Stimulated activated CD4-positive, alpha-beta T cell treated with anti-CD3 and anti-CD28 coated beads, Interleukin-15, amount 100 ng/mL, for 1 hour (primary cell): ENCODE measurements at places on chromosomes 1 and 21.

DNA sequence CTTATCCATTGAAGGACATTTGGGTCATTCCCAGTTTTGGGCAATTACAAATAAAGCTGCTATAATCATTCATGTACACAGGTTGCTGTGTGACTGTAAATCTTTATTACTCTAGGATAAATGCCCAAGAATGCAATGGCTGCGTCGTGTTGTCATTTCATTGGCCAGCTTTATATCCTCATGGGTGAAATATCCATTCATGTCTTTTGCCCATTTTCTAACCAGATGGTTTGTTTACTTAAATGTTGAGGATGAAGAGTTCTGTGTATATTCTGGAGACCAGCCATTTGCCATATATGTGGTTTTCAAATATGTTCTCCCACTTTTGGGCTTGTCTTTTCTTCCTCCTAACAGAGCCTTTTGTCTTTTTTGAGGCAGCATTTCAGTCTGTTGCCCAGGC, 25.3 kb downstream of the TRIM11 start:
- no peak for DNase-seq

- no peak for DNase-seq
These were observed 30.6 kb downstream of the FAM78B start for GRCh38 chr1:166136222-166136621.

DNA sequence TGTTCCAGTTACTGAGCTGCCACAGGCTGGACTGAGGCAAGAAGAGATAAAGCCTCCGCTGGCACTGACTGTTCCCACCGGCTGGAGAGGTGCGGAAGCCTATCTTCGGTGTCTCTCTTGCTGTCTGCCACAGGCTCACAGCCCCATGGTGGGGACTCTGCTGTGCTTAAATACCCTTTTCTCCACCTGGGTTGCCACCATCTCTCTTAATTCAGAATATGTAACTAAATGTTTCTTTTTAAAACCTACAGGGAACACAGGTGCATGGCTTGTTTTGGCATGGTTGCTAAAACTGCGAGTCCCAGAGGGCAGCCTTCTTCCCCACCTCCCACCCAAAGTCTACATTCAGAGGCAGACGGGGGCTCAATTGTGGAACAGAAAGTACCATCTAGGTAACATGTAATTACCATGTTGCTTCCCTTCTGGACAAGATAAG, 8.1 kb upstream of the LBR start:
- no peak for DNase-seq

DNA sequence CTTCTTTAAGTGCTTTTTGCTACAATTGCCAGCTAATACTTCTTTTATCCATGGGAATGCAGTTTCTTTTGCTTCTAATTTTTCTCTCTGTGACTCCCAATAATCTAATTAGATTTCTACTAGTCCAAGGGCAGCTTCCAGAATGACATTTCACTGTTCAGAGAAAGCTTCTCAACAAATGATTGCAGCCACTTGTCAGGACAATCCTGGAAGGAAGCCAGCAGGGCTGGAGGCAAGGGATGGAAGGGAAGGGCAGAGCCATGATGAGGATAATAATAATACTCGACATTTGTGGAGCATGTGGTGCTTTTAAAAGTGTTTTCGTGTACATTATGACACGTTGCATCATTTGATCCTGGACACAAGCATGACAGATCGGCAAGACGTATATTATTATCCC, 19.4 kb downstream of the F11R start:
- no peak for DNase-seq

- no peak for DNase-seq
These were observed 101.6 kb downstream of the EPHB2 start for GRCh38 chr1:22812092-22812880.

DNA sequence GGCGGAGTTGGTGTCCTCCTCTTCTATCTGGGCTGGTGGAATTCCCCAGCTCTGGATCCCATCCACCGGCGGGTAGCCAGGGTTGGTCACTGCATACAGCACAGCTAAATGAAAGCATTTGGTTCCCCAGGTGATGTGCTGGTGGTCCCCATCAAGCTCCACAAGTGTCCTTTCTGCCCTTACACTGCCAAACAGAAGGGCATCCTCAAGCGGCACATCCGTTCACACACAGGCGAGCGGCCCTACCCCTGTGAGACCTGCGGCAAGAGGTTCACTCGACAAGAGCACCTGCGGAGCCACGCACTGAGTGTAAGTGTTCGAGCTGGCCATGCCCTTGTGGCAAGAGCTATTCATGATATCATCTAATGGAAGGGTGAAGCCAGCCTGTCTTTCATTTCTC, 15.9 kb downstream of the ZBTB8B start:
- DNase-seq: no peak

GRCh38 chr21:37667380-37667779, 248.9 kb downstream of the KCNJ6 start:
- DNase-seq: no peak

GRCh38 chr1:1670866-1671265, 12.1 kb upstream of the CDK11B start:
- DNase-seq: no peak

DNA sequence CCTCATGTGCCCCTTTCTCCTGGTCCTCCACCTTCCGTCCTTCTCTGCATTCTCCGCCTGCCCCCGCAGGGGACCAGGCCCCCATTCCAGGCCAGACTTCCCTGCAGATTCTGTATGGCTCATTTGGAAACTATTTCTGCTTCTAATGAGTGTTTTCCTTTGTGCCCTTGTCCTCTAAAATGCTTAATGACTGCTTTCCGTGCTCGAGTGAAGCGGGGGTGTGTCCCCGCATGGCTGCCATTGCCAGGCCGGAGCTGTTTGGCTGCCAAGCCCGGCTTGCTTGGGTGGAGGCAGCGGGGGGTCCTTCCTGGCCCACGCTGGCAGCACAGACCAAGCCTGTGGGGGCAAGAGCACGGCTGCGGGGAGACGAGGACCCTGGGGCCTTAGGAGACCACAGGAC, 299.3 kb upstream of the VAMP3 start:
- no peak for DNase-seq

DNA sequence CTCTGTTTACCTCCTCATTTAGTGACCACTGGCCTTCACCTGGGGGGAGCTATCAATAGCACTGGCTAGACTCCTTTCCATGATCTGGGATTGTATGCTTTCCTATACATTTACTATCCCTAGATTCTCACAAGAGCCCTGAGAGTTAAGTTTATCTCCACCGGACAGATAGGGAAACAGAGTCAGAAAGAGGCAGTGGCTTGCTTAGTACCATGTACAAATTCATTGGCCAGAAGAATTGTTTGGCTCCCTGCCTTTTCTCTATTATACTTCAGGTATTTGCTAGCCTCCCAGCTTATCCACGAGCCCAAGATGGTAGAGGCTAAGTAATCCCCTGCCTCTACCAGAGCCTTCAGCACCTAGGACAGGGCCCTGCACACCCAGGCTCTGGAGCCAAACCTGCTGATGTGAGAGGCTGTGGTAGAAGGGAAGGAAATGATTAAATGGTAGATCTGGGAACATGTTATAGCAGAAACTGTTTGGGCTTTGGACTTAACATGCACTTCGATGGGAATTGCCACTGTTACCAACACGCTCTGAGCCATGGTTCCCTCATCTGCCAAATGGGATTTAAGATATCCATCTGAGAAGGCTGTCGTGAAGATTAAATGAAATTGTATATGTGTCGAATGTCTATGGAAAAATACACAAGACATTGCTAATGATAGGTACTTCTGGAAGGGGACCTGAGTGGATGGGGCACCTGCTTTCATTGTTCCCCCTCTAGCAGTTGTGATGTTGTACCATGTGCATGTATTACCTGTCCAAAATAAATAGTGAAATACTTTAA, 3.1 kb upstream of the BLACAT1 start:
- DNase-seq: no peak

DNA sequence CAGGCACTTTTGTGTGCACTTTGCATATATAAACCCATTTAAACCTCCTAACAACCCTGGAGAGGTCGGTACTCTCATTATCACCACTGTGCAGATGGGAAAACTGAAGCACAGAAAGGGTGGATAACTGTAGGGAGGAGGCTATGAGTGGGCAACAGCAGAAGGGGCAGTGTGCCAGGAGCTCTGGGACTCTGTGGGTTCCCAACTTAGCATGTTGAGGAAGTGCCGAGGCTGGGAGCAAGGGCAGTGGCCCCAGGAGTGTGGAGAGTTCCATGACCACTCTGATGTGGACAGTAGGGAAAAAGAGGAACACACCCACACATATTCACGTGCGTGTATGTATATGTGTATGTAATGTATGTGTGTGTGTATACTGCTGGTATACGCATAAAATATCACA, 25.7 kb upstream of the KCNC4 start:
- DNase-seq: no peak
